Kasumi-1 (cell line): ENCODE measurements at places on chromosomes 5 and 9.
A peak's percentile ranks its signal among the peaks of the same experiment; 100 is the strongest.

- no peak for DNase-seq
Observed at GRCh38 chr9:113634596-113635515, 171.3 kb downstream of the RGS3 start.

DNA sequence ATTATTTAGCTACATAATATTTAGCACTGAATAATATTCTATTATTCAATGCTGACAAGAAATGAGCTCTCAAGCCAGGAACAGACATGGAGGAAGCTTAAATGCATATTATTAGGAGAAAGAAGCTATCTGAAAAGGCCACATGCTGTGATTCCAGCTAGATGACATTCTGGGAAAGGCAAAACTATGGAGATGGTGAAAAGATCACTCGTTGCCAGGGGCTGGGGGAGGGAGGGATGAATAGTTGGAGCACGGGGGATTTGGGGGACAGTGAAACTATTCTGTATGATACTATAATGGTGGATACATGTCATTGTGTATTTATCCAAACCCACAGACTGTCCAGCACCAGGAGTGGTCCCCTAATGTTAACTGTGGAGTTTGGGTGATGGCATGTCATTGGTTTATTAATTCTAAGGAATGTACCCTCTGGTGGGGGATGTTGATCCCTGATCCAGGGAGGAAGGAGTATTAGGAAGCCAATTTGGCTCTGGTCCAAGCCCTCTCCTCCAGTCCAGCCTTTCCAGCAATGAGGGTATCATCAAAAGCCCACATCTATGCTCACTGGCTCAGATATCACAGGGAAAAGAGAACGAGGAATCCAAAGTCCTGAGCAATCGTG, 162.5 kb downstream of the COL23A1 start:
- DNase-seq, result no peak

DNA sequence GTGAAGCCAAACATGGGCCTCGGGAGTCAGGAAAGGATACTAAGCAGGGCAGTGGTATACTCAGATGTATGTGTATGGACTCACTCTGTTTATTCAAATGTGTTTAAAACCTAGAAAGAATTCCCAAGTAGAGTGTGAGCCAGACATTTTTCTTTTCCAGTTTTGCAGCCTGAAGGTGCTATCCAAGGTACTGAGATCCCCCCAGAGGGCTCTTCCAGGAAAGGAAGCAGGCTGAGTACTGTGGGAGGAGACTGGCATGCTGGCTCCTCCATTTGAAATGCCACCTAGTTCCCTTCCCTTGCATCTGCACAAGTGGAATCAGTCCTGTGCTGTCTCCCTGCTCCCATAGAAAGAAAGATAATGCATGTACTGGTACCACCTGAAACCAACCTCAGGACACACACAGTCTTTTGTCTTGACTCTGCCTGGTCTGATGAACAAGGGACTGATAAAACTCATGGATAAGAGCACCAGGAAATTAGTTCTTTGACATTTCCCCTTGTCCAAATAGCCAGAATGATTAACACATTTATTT, 85.9 kb downstream of the HRH2 start:
- peak; percentile 32 for DNase-seq

DNA sequence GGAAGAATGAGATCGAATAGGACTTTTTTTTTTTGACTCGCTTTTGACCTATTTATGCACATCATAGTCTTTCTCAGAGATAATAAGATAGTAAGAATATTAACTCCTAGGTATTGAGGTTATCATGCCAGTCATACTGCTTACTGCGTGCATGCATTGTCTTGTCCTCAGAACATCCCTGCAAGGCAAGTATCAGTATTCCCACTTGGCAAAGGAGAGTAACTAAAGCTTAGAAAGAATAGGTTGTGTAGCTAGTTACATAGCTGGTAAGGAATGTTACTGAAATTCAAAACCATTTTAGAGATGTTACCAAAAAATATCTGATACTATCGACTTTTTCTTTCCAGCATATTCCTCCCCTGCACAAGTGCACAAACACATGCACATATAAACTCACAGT, 296.1 kb upstream of the CLINT1 start:
- no peak for DNase-seq

GRCh38 chr5:96177303-96177869, 215.7 kb upstream of the ELL2 start:
- no peak for DNase-seq

GRCh38 chr5:169250887-169251286, 50.1 kb downstream of the SLIT3 start:
- DNase-seq, result no peak

GRCh38 chr5:57698086-57698485, 215.5 kb upstream of the ACTBL2 start:
- no peak for DNase-seq

GRCh38 chr5:958701-959571, 49.7 kb upstream of the NKD2 start:
- DNase-seq, result no peak

DNA sequence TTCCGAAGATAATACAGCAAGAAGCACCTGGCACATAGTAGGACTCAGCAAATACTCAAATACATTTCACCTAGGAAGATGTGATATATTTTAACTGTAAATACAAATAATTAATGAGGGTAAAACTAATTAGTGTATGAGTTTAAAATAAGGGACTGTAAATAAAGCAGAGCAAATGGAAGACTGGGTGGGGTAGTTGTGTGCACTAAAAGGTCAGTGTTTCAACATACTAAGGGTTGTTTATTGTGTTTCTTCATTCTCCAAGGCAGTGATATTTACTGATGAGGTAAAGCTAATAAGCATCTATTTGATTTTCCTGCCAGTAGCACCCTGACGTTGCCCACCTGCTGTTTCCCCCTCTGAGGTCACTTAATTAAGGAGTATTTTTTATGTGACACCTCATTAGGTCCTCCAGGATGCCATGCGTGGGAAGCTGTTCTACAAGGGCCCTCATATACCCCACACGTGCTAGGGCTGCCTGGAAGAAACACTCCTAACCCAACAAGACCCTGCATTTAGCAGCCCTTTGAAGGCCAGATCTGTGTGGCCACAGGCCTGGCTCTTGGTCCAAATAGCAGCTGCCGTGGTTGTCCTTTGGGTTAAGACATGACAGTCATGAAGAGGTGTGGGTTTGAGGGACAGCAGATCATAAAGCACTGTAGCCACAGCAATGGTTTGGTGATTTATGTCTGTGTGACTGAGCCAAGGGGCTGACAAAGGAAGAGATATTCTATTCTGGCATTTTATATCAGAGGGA, 97.5 kb upstream of the RPS23 start:
- DNase-seq, result no peak

GRCh38 chr5:141663506-141663905, 12.3 kb upstream of the FCHSD1 start:
- no peak for DNase-seq

- DNase-seq, result no peak
Observed at GRCh38 chr5:127426661-127427060, 90.8 kb upstream of the PRRC1 start.

GRCh38 chr5:14726066-14726838, 61.7 kb downstream of the OTULIN start:
- no peak for DNase-seq

- no peak for DNase-seq
Observed at GRCh38 chr9:99127356-99128132, 22.6 kb downstream of the TGFBR1 start.

GRCh38 chr9:95008151-95008771, 281.8 kb downstream of the AOPEP start:
- DNase-seq, result no peak

DNA sequence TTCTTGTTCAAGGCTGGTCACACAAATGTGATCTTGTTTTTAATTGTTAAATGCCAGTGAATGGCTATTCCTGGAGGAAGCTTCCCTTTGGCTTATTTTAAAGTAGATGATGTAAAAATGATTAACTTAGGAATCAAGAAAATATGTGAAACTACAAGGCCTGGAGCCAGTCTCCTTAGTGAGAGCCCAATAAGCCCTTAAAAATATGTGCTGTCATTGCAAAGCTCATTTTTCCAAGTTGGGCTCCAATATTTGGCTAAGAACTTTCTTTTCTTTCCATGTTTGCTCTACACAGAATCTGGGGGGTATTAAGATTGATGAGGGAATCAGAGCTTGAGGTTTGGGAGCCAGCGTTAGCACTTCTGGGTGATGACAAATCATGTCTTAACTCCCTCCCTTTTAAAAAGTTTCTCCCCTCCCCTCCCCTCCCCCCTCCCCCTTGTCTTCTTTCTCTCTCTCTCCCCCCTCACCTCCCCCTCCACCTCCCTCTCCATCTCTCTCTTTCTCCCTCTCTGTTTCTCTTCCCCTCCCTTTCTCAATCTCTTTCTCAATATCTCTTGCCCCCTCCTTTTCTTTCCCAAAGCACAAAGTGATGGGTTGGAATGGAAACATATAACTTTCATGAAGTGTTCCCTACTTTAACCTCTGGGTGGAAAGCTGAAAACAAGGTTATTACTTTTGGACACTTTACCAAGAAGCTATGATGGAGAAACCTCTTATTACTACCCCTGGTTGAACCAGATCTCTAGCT, 86.0 kb downstream of the FBXL7 start:
- no peak for DNase-seq

DNA sequence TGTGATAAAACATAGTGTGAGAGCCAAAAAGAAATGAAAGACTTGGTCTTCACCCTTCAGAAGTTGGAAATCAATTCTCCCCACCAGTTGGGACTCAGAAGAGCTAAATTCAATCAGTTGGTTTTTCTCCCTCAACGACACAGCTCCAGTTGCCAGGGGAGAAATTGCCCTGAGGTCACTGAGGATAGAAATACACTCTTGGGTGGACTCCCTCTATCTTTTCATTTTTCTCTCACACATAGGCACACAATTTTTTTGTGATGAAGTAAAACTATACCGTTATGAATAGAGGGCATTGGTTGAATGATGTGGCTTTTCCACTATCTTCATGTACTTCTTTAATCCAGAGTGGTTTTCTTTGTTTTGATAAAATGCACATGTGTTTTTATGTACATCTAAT, 80.2 kb downstream of the ZNF366 start:
- DNase-seq, result no peak

DNA sequence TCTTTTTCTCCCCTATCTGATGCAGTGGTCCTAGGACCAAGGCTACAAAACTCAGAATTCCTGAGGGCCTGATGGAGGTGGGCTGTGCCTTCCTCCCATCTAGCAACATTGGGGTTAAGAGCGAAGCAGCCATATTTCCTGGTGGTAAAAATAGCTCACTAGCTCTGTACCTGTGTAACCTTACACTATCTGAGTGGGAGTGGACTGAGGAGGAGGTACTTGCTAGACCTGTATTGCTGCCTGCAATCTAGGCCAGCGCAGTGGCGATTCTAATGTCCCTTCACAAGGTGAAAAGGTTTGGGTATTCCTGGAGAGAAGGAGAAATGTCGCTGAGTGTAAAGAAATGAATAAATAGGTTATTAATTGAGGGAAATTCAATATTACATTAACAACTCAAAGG, 80.2 kb upstream of the LIFR start:
- no peak for DNase-seq

GRCh38 chr9:93575796-93576257, 557 bp upstream of the PHF2 start:
- DNase-seq, result peak; percentile 75

DNA sequence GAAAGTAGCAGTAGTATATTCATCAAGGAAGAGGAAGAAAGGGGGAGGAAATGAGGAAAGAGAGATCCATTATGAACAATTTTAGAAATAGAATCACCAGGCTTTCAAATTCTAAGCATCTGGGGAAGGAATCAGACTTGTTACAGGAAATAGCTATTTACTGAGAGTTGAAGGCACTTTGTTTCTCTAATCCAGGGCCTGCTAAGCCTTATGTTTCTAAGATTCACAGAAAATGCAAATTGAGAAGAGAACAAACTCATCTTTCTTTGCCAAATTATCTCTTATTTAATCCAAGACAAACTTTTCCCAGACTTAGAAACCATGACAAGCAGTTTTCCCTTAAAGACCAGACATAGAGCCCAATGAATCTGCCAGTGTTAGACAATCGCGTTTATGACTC, 528.0 kb upstream of the NMUR2 start:
- no peak for DNase-seq

- no peak for DNase-seq
Observed at GRCh38 chr9:90032296-90033027, 427.6 kb downstream of the GADD45G start.

DNA sequence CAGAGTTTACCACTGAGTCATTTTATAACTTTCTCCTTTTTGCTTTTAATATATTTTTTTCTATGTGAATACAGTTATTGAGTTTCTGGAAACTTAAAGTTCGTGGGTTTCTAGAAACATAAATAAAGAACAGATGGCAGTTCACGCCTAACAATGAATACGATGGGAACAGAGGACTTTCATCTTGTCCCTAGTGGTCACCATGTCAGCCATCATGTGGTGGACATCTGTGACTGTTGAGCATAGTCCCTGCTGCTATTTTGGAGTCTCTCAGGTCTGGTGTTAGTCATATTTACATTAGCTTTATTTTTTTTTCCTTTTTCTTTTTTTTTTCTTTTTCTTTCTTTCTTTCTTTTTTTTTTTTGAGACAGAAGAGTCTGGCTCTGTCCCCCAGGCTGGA, 85.3 kb downstream of the XRCC4 start:
- DNase-seq, result no peak

- DNase-seq, result no peak
Observed at GRCh38 chr5:53817183-53817582, 256.7 kb downstream of the NDUFS4 start.

- DNase-seq, result no peak
Observed at GRCh38 chr5:96812851-96813250, 5.1 kb upstream of the ERAP1 start.

GRCh38 chr5:134568761-134569695, 43.6 kb downstream of the JADE2 start:
- DNase-seq, result no peak

GRCh38 chr5:68433526-68433922, 218.0 kb downstream of the PIK3R1 start:
- no peak for DNase-seq

DNA sequence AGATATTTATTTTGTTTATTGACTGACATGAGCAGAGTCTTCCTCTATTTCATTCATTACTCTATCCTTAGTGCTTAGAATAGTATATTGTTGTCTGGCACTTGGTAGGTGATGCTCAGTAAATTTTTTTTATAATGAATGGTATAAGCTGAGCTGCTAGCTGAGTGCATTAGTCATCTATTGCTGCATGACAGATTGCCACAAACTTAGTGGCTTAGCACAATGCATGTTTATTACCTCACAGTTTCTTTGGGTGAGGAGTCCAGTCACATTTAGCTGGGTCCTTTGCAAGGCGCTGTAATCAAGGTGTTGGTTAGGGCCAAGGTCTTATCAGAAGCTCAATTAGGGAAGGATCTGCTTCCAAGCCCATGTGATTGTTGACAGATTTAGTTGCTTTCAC, 23.1 kb downstream of the SMAD5 start:
- DNase-seq, result no peak

DNA sequence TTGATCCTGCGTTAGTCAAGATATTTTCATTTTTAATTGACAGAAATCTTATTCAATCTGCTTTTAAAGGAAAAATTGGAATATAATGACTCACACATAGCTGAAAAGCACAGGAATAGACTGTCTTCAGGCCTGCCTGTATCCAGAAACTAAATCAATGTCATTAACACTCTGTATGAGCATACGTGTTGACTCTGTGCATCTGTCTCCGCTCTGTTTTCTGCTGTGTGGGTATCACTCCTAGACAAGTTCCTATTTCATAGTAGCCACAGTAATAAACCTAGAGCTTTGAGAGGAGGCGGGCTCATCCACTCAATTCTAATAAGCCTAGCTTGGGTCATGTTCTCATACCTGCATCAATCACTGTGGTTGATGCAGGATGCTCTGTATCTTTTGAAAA, 267.6 kb downstream of the KCTD16 start:
- DNase-seq, result no peak

GRCh38 chr9:129414377-129414992, 206.4 kb downstream of the C9orf50 start:
- DNase-seq, result peak; percentile 21

- no peak for DNase-seq
Observed at GRCh38 chr5:173884402-173885053, 3.6 kb upstream of the CPEB4 start.

- no peak for DNase-seq
Observed at GRCh38 chr5:179214678-179215077, 130.6 kb downstream of the ADAMTS2 start.
